ENCODE measurements at places on chromosomes 1 and 21.

GRCh38 chr1:110243574-110243973 is 33.5 kb downstream of the KCNC4 start:
- peak; percentile 37 for DNase-seq

DNA sequence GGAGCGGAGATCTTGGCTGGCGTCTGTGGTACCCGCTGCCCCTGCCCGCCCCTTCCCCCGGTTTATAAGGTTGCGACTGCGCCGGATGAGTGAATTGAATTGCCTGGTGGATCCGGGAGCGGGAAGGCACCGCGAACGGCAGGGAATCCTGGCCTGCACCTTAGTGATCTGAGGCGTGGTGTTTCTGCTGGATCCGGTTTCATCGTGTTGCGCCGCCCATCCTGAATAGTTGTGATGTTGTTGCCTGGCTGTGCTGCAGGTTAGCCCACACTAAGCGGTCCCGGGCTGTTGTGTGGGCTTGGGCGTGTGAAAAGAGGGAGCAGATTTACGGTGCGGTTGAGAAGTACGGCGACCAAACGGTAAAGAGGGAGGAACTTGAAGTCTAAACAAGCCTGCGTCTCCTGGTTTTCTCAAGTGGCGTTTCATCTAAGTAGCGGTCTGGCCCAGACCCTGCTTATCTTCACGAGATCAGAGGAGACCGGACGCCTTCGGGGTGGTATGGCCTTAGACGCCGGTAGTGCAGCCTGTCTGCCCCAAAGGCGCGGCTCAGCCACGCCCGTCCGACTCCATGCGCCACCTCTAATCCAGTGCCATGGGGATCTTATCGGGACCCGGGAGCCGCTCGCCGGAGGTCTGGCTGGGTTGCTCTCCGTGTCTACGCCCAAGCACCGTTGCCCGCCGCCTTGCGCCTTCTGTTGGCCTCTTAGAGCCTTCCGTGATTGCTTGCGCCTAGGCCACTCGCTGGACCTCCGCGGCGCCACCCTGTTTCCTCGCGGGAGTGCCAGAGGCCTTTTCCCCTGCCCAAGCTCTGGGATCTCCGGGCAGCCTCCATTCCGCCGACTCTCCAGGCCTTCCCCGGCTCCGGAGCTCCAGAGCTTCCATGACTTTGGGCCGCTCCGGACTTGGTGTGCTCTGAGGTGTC is 87.5 kb upstream of the RHOU start:
- peak; percentile 25 for DNase-seq

- no peak for DNase-seq
Measured at GRCh38 chr21:16978309-16978895, 534.4 kb upstream of the CXADR start.

DNA sequence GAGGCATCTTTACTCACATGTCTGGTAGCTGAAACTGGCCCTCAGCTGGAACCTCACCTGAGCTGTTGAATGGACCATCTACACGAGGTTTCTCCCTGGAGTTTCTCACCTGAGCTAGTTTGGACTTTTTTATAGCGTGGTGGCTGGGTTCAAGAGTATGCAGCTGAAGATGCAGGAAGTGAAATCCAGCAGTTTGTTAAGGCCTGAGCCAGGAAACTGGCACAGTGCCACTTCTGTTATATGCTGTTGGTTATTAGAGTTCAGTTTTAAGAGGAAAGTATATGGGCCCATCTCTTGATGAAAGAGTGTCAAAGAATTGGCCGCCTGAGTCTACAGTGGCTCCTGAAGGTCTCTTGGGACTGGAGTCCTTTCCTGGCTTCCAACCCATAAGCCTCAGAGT is 35.6 kb downstream of the STUM start:
- no peak for DNase-seq

GRCh38 chr1:228471762-228472398 is 15.3 kb upstream of the RNF187 start:
- DNase-seq: no peak

DNA sequence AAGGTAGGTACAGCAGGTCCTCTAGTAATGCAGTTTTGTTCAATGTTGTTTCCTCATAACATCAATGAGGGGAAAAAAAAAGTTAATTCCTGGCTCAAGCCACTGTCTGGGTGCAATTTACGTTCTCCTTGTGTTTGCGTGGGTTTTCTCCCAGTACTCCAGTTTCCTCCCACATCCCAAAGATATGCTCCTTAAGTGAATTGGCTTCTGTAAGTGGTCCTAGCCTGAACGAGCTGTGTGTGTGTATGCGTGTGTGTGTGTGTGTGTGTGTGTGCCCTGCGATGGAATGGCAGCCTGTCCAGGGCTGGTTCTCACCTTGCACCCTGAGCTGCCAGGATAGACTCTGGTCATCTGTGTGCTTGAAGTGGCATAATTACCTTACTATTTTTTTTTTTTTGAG is 332.0 kb downstream of the PDE4B start:
- no peak for DNase-seq

Measured in GM06990 (cell line).